ENCODE measurements at places on chromosomes 2 and 18.

- DNase-seq = no peak
These were observed 49.0 kb downstream of the PIAS2 start for GRCh38 chr18:46868169-46868921.

DNA sequence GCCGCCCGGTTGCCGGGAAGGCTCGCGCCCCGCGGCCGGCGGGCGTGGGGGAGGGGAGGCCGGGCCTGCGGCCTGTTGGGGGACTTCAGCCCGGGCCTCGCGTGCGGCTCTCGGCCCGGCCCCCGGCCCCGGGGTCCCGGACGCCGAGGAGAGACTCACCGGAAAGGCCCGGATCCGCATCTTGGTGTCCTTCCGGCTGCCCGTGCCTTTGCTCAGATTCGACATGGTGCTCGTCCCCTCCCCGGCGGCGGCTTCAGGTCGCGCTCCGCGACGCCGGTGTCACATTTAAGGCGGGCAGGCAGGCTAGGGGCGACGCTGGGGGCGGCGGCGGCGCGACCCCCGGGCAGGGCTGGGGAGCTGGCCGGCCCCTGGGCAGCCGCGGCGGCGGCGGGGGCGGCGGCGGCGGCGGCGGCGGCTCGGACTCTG lies 365 bp downstream of the CUL3 start:
- no peak for DNase-seq

DNA sequence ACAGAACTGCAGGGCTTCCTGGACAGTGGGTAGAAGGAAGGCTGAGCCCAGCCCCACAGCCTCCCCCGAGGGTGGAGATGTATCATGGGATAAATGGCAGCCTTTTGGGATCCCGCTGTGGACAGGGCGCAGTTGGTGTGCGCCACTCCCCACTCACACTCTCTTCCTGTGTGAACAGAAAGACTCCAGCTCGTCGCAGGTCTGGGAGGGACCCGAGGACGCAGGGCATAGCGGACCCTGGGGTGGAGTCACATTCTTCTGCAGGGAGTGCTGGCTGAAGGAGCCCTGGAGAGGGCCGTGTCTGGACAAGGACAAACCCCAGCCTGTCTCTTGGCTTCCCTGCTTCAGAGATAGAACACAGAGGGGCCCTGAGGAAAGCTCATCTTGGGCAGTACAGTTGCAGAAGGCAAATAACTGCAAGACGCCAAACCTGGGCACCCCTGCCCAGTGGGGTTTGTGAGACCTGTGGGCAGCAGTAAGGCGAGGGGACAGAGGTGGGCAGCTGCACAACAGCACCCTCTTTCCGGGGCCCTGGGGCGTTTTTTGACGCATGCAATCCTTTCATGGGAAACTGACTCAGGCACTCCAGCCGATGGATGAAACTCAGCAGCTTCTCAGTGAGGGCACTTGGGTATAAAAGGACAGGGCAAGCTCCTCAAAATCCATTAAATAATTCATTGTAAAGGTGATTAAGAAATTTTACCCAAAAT lies 101.9 kb downstream of the USP40 start:
- no peak for DNase-seq

GRCh38 chr2:228401065-228401912 lies 219.8 kb upstream of the SPHKAP start:
- no peak for DNase-seq

DNA sequence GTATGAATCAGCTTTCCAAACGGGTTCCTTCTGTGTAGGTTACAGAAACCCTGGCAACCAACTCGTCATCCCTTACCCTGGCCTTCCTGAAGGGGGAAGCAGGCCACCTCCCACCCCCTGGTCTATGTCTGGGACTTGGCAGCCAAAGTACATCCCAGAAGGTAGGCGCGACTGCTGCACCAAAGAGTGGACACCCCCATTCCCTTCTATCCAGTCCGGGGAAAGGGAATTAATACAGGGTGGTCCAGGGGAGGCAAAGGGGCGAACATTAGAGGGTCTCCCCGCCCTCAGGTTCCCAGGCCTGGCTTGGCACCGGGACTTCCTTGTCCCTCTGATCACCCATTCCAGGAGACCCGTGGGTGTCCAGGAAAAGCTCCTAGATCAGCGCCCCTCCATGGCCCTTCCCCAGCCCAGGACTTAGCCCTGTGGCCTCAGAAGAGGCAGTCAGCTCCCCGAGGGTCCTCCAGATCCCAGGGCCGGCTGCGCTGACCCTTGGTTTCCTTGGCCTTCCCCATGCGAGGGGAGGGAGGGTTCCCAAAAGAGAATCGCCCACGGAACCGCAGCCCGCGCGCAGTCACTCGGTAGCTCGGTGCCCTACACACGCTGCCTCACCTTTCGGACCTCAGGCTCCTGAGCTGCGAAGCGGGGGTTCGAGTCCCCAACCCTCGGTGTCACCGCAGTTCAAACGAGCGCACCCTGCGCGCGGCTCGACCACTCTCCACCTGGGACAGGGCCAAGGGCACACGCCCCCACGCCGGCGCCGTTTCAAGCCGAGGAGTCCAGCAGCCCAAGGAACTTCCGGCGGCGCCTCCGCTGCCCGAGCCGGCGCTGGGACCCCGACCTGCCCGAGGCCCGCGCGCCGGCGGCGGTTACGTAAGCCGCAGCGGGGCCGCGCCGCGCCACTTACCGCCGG lies at the start of gene PER2:
Gene PER2, minus strand, starts transcription at position 874 of the 913 bp plus-strand sequence. CDS start 10,674 bp downstream, outside the sequence.
- DNase-seq = no peak

- no peak for DNase-seq
These were observed 37.4 kb downstream of the ARL4C start for GRCh38 chr2:234459401-234460009.

DNA sequence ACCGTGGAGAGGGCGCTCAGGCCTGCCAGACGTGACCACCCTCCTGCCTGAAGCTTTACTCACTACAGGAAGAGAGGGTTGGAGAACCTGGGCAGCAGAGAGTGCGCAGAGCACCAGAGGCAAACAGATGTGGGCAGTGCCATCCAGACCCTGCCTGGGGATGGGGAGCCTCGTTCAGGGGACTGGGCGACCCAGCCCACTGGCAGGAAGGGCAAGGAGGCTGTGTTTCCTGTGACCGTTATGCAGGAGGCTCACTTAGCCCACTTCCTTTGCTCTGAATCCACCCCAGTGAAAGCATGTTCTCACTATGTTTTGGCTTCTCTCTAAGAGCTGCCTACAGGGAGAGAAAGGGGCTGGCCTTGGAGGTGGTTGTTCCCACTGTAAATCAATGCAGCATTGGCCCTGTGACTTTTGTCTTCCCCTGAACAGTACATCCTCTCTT lies 23.0 kb upstream of the ACKR3 start:
- no peak for DNase-seq

Data from stimulated activated CD4-positive, alpha-beta T cell treated with anti-CD3 and anti-CD28 coated beads, TNF-alpha, amount 100 ng/mL, for 1 hour (primary cell).